ENCODE measurements at places on chromosomes 7 and 10.

GRCh38 chr10:111131168-111131799 is 54.5 kb downstream of the ADRA2A start:
- DNase-seq, result no peak

DNA sequence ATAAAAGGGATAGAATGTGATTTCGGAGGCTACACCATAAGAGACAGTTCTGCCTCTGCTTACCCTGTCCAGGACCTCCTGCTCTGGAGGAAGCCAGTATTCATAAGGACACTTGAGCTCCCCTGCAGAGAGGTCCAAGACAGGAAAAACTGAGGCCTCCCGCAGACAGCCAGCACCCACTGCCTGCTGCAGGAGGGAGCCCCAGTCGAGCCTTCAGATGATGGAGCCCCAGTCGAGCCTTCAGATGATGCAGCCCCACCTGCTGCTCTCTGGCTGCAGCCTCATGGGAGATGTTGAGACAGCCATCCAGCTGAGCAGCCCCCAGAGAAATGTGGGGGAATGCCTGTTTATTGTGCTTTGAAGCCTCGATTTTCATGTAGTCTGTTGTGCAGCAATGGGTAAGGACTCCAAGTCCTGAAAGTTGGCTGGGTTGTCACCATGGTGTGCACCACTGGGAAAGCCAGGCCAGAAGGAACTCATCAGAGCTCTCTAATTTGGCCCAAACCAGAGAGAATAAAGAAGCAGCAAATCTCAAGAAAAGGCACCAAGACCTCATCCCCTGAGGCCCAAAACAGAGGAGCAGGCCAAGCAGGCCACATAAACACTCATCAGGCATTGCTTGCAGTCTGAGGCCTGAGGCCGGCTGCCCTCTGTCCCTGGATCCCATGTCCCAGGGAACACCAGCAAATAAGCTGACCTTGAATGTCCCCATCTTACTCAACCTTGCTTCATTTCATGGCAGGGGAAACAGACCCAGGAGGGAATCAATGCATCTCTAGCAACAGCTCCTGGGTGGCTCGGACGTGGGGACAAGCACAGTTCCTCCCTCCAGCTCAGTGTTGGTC is 30.9 kb downstream of the CALML5 start:
- no peak for DNase-seq

GRCh38 chr7:131238347-131238931 is 89.2 kb upstream of the MKLN1 start:
- DNase-seq, result peak; percentile 93

DNA sequence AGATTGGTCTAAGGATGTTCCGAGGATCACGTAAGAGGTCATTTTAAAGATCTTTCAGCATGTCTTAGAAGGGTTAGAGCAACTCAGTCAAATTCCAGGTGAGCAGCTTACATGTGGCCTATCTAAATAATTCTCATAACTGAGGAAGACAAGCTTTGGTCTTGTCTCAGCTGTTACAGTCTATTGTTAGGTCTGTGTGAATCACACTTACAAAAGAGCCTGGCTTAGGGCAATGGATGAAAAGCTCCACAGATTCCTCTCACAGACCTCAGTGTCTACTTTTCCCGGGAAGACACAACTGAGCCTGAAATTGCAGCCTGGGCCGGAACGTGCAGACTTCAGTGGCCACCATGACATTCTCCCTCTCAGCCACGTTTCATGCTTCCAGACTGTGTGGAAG is 173.1 kb downstream of the INHBA start:
- DNase-seq, result no peak

DNA sequence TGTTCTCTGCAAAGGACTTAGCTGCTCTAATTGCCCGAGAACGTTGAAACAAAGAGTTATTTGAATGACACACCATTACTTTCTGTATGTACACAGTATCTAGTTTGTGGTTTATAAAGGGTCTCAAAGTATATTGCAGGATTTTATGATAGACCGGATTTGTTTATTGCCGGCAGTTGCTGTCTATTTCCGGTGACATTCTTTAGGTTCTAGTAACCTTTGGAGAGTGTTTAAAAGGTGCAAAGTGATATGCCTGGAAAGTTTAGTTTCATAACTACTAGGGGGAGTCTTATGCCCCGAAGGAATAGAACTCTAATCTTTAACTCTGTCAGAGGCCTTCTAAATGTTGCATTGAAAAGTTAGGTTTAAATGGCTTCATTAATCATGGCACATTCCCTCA is 63.8 kb downstream of the PAPSS2 start:
- DNase-seq, result no peak

DNA sequence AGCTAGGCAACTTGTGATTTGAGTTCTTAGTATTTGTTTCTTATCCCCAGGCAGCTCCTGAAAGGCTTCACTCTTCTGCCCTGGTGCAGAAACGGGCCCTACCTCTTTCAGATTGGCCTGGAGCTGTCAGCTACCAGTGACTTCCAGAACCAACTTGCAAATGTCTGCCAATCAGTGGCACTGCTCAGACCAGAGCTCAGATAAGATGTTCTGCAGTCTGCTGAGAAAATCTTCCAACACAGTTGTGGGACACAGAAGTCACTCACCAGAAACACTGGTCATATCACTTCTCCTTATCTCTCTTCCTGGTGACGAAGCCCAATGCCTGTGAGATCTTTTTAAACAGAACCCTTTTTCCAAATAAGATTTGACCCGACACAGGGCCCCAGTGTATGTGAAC is 81.9 kb upstream of the DUSP5 start:
- DNase-seq, result peak; percentile 37

Measured in suppressor macrophage (primary cell).